ENCODE measurements at places on chromosomes 11 and 22.

DNA sequence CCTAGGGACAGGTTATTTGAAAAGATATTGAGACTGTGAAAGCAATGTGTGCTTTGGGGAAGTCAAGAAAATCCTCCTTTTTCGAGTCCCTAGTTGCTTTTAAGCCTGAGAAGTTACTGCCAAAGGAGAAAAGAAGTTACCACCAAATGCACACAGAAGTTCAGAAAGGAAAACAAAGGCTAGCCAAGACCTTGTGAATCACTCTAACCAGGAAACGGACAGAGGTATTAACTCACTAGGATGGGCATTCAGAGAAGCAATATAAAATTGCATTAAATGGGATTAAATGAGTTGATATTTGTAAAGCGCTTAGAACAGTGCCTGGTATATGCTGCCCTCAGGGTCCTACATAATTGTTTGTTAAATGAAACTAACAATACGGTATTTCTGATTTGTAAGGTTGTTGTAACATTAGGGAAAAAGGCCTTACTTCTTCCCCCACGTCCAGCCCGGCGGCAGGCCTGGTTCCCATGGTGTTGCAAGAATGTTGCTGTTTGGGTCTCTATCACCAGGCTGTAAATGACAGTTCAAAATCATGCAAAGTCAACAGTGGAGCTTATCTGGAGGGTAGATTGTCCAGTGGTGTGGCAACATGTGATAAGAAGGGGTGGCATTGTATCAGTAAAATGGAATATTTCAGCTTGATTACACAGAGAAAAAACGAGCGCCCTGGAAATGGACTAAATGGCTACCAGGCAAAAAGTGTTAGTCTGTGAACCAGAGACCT lies 7.1 kb downstream of the TMA7B start:
- no peak for DNase-seq

- DNase-seq = no peak
These were observed 1.7 kb upstream of the RTCB start for GRCh38 chr22:32413719-32414118.

GRCh38 chr11:33147559-33147958 lies 13.7 kb downstream of the CSTF3 start:
- DNase-seq = no peak

DNA sequence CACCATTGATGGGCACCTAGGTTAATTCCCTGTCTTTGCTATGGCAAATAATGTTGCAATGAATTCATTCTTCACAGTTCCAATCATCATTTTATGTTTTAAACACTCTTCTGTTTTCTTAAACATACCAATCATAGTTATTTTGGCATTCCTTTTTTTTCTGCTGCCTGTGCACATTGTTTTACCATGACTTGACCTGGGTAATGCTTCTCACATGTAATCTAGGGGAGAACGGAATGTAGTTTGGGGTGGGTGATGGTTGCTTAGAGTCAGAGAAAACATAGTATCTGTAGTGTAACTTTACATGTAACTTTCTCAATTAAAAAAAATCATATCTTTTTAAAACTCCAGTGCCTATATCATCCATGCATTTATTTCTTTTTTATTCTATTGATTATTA lies 1945.3 kb upstream of the RAG2 start:
- no peak for DNase-seq

DNA sequence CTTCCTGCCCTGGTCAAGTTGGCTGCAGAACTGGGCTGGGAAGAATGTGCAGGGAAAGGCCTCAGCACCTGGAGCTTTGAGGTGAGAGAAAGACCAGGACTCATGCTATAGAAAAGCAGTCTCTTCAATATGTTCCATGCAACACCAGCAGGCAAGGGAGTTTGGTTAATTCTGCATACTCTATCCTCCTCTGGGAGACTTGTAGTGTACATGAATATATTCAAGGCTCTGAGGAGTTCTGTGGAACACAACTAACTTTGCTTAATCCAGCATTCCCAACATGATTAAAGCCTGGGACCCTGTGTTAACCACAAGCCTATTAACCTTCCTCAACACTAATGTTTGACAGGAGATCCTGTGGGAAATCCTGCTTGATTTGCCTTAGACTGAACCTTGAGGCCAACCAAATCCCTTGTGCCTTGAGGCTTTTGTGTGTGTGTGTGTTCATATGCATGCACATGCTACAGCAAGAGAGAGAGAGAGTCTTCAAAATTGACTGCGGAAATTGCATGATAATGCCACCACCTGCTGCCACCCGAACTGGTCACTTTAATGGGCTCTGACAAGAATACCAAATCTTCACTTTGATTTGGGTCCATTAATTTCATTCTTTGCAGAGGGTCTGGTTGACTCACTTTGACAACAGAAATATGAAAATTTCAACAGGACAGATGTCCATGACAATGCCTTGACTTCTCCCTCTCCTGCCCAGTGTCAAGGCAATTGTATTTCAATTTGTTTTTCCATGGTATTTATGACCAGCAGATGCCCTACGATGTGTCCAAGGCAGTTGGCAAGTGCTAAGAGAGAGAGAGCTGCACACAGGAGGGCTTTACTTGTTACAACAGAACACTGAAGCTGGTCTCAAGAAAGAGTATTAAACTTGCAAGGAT lies 238.2 kb upstream of the ZBED5 start:
- no peak for DNase-seq

DNA sequence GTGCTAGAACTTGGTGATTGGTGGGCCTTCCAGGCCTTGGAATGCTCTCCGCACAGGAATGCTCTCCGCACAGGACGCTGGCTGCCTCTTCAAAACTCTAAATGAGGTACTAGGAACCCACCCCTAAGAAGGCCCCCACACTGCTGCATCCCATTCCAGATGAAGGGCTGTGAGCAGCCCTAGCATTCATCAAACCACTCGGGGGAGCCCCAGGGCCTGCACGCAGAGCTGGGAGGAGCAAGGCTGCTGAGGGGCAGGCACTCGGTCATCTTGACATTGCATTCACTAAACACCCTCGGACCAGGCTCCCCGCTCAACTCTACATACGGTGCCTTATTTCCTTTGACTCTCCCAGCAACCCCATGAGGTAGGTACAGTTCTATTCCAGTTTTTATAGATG lies 49.2 kb upstream of the EMID1 start:
- DNase-seq = no peak

- no peak for DNase-seq
These were observed 15.6 kb downstream of the TOM1 start for GRCh38 chr22:35315141-35315854.

Data from stimulated activated CD4-positive, alpha-beta T cell treated with anti-CD3 and anti-CD28 coated beads, Interleukin-12 subunit alpha, Interleukin-12 subunit beta, amount 100 ng/mL, for 24 hours (primary cell).